ENCODE measurements at places on chromosomes 1 and 21. TPM values are rescaled to one million over a fixed set of nuclear protein-coding genes. Genes with fewer than 3 reads are reported as not detected.

OR2T35 gene
- not detected for total RNA-seq

RIPK4 gene
- not detected for total RNA-seq

GRCh38 chr1:44553771-44554170, 120.5 kb downstream of the TMEM53 start:
- H3K27ac ChIP-seq = no peak overlapping the region
- H3K36me3 ChIP-seq = no peaks in the 10 kb centered on the region
- H3K27me3 ChIP-seq = no peaks in the 10 kb centered on the region
- no peaks in the 10 kb centered on the region for H3K4me1 ChIP-seq
- no peak for DNase-seq

DNA sequence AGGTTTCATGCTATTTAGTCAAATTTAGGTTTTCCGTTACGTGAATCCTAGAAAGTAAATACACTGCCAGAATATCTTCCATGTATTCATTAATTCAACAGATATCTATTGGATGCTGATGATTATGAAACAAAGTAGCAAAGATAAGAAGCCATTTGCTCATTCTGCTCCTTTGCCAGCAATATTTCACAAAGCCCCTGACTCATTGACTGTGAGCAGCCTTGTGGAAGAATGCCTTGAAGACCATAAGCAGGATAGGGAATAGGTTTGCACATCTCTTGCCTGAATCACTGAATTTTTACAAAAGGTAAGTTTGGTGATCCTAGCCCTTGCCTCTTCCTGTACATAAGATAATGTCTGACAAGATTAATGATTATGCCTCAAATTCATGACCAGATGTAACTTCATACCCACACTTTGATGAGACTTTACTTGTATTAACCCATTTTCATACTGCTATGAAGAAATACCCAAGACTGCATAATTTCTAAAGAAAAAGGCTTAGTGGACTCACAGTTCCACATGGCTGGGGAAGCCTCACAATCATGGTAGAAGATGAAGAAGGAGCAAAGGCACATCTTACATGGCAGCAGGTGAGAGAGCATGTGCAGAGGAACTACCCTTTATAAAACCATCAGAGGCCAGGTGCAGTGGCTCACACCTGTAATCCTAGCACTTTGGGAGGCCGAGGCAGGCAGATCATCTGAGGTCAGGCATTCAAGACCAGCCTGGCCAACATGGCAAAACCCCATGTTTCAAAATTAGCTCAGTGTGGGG, 1.6 kb upstream of the PIGK start:
- DNase-seq = no peak
- no peak overlapping the region for H3K27ac ChIP-seq
- no peak overlapping the region for H3K4me3 ChIP-seq
- no peaks in the 10 kb centered on the region for H3K27me3 ChIP-seq
- peaks cover 3% of the 10 kb centered on the region for H3K36me3 ChIP-seq
- peaks cover 26% of the 10 kb centered on the region for H3K4me1 ChIP-seq

DNA sequence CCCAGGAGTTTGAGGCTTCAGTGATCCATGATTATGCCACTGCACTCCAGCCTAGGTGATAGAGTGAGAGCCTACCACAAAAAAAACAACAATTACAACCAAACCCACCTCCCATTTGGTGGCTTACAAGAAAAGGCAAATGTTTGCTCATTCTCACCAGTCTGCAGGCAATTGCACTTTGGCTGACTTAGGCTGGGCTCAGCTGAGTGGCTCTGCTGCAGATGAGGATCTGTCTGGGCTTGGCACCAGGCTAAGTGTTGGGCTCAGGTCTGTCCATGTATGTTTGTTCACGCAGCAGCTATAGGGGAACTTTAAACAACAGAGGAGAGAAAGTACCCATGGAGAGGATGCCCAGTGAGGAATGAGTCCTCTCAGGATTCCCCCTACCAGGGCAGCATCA, 28.0 kb upstream of the COA6 start:
- no peak for DNase-seq
- H3K27me3 ChIP-seq = no peaks in the 10 kb centered on the region
- H3K4me1 ChIP-seq = no peaks in the 10 kb centered on the region
- no peaks in the 10 kb centered on the region for H3K36me3 ChIP-seq
- H3K4me3 ChIP-seq = no peak overlapping the region

DNA sequence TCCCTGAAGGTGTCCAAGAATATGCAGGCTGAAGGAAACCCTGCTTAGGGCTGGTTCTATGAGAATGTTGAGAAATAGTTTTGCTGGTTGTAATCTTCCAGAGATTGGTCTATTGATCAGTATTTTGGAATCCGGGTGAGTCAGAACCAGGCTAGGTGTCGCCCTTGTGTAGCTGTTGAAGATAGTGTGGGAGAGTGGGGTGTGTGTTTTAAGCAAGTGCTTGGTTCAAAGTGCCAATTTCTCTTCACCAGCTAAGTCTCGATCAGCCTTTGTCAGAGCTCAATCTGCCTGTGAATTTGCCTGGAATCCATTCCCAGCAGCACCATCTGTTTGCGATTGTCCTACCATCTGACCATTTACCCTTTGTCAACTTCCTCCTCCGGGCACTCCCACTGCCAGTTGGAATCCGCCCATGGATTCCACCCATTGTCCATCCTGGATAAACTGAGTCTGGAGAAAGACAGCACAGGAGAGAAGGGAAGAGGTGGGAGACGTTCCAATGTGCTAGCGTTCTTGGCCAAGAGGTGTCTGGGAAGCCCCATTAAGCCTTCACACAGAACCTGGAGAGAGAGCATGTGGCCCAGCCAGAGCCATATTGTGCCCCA, 59.4 kb upstream of the CYP2J2 start:
- no peaks in the 10 kb centered on the region for H3K4me1 ChIP-seq
- no peak overlapping the region for H3K4me3 ChIP-seq
- H3K27ac ChIP-seq = no peak overlapping the region
- H3K36me3 ChIP-seq = no peaks in the 10 kb centered on the region
- no peaks in the 10 kb centered on the region for H3K27me3 ChIP-seq

DNA sequence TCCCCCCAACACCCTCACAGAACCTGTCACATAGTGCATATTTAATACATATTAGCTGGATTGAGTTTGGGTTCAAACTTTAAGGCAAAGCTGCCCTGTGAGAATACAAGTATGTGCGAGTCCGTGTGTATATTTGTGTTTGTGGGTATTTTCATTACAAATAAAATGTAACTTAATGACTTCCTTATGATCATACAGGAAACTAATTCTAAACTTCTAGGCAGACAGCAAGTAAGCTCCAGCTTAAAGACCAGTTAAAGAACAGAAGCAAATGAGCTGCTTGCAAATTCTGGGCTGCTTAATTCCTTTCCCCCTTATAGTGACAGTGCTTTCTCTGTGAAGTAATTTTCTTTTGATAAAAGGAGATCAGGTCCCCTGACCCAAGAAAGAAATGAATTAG, 437.6 kb downstream of the TTLL7 start:
- no peak overlapping the region for H3K27ac ChIP-seq
- DNase-seq = no peak
- H3K4me1 ChIP-seq = no peaks in the 10 kb centered on the region

GRCh38 chr1:9881838-9882249, 28.2 kb downstream of the CTNNBIP1 start:
- H3K27ac ChIP-seq = no peak overlapping the region
- H3K4me3 ChIP-seq = no peak overlapping the region
- no peak for DNase-seq
- no peaks in the 10 kb centered on the region for H3K4me1 ChIP-seq

DNA sequence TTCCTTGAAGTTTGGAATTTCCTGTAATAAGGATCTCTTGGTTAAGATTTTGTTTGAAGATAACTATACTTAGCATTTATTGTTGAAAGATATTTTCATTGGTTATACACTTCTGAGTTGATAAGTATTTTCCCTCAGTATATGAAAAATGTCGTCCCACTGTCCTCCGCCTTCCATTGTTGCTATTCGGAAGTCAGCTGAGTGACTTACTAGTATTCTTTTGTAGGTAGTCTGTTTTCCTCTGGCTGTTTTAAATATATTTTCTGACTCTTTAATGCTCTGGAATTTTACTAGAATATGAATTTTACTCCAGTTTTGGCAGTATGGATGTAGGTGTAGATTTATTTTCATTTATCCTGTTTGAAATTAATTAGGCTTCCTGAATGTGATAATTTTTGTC, 498.7 kb upstream of the NFIA start:
- H3K36me3 ChIP-seq = no peaks in the 10 kb centered on the region
- no peak for DNase-seq
- H3K4me3 ChIP-seq = no peak overlapping the region
- no peaks in the 10 kb centered on the region for H3K27me3 ChIP-seq
- no peaks in the 10 kb centered on the region for H3K4me1 ChIP-seq

- no peak overlapping the region for H3K4me3 ChIP-seq
- H3K27ac ChIP-seq = no peak overlapping the region
- DNase-seq = peak; percentile 63
- no peaks in the 10 kb centered on the region for H3K4me1 ChIP-seq
Observed at GRCh38 chr1:201309416-201309815, 26.1 kb downstream of the PKP1 start.

GRCh38 chr1:185803241-185803640, 69.0 kb downstream of the HMCN1 start:
- no peak overlapping the region for H3K27ac ChIP-seq
- H3K4me1 ChIP-seq = no peaks in the 10 kb centered on the region
- no peak for DNase-seq
- H3K4me3 ChIP-seq = no peak overlapping the region

DNA sequence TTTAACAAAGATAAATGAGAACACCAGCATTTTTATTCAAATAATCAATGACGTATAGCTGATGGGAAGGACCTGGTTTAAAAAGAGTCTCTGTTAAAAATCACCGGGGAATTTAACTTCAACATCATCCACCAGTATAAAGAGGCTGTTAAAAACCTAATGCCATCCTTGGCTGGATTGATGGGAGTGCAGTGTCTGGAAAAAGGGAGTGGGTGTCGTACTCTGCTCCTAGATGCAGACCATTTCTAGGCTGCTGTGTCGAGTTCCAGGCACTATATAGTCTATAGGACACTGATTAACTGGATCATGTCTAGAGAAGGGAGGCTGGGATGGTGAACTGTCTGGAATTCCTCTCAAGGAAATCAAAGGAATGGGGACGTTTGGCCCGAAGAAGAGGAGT, 36.1 kb downstream of the DDX20 start:
- no peak overlapping the region for H3K4me3 ChIP-seq
- H3K27ac ChIP-seq = no peak overlapping the region
- H3K4me1 ChIP-seq = no peaks in the 10 kb centered on the region

DNA sequence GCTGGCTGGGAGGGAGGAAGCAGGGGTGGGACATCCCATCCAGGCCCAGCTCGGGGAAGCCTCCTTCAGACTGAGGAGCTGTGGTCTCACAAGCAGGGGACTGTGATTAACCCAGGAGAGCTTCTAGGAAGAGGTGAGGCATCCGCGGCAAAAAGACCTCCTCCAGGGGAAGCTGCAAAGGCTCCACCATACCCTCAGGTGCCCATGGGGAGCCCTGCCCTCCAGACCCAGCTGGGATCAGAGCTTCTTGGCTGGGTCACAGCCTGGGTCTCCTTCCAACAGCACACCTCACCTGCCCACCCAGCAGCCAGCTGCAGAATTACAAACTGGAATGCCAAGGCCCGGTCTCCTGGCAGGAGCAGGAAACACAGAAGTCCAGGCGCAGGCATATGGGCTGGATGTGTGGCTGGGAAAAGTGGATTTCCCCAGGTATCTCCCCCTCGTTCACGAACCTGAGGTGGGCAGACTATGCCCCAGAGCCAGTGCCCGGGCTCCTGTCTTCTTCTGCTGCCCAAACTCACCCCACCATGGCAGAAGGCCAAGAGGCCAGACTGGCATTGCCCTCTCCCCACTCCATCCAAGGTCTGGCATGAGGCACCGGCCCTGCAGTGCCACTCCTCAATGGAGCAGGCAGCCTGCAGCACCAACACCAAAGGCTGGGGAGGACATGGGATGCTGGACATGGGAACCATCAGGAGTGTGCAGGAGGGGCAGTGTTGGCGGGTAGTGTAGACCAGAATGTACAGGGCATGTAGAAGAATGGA, 15.4 kb upstream of the ARF1 start:
- H3K4me1 ChIP-seq = no peaks in the 10 kb centered on the region
- no peaks in the 10 kb centered on the region for H3K27me3 ChIP-seq
- H3K4me3 ChIP-seq = no peak overlapping the region
- DNase-seq = no peak

DNA sequence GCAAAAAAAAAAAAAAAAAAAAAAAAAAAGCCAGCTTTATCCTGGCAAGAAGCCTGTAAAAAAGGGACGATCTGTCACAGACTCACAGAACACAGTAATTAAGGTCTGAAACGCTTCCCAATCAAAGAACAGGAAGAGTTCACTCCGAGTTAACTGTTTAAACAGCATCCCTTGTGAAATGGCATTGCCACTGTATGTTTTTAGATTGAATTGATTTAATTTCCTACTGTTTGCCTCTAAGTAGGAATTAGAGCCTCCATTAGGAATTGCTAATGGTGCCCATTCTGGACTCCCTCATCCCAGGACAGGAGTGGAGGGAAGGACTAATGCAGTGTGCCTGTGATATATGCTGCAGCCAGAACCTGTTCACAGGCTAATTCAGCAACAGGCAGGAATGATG, 370.8 kb downstream of the RWDD3 start:
- no peaks in the 10 kb centered on the region for H3K4me1 ChIP-seq
- no peak for DNase-seq
- no peak overlapping the region for H3K27ac ChIP-seq

GRCh38 chr1:20685099-20685662, 24.0 kb upstream of the DDOST start:
- H3K36me3 ChIP-seq = no peaks in the 10 kb centered on the region
- no peak overlapping the region for H3K4me3 ChIP-seq
- H3K4me1 ChIP-seq = no peaks in the 10 kb centered on the region
- no peaks in the 10 kb centered on the region for H3K27me3 ChIP-seq

GRCh38 chr1:246068619-246069509, 438.2 kb downstream of the SMYD3 start:
- no peak for DNase-seq
- H3K27me3 ChIP-seq = no peaks in the 10 kb centered on the region
- no peaks in the 10 kb centered on the region for H3K36me3 ChIP-seq
- no peaks in the 10 kb centered on the region for H3K4me1 ChIP-seq
- no peak overlapping the region for H3K27ac ChIP-seq

- no peaks in the 10 kb centered on the region for H3K36me3 ChIP-seq
- H3K27me3 ChIP-seq = no peaks in the 10 kb centered on the region
- H3K4me1 ChIP-seq = no peaks in the 10 kb centered on the region
- H3K4me3 ChIP-seq = no peak overlapping the region
- H3K27ac ChIP-seq = no peak overlapping the region
Observed at GRCh38 chr1:169307176-169307575, 60.4 kb downstream of the NME7 start.

GRCh38 chr1:73637264-73637663, 560.7 kb downstream of the LRRIQ3 start:
- no peaks in the 10 kb centered on the region for H3K36me3 ChIP-seq
- no peak for DNase-seq
- H3K4me3 ChIP-seq = no peak overlapping the region
- no peaks in the 10 kb centered on the region for H3K27me3 ChIP-seq

All from Karpas-422 (cell line).